Activated CD4-positive, alpha-beta T cell treated with anti-CD3 and anti-CD28 coated beads, Interleukin-2, amount 50 U/mL, for 4 hours (primary cell): ENCODE measurements at places on chromosomes 11 and 22.

DNA sequence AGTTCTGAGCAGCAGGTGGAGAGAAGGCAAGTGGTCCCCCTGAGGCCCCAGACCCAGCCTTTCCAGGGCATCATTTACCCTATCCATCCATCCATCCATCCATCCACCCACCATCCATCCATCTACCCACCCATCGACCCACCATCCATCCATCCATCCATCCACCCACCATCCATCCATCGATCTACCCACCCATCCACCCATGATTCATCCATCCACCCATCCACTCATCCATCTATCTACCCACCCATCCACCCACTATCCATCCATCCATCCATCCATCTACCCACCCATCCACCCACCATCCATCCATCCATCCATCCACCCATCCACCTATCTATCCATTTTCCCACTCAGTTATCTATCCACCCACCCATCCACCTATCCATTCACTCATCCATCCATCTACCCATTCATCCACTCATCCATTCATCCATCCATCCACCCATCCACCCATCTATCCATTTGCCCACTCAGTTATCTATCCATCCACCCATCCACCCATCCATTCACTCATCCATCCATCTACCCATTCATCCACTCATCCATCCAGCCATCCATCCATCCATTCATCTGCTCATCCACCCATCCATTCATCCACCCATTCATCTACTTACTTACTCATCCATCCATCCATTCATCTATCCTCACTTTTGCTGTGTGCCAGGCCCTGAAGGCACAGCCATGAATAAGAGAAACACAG is 63.4 kb downstream of the MCM5 start:
- no peak for DNase-seq

DNA sequence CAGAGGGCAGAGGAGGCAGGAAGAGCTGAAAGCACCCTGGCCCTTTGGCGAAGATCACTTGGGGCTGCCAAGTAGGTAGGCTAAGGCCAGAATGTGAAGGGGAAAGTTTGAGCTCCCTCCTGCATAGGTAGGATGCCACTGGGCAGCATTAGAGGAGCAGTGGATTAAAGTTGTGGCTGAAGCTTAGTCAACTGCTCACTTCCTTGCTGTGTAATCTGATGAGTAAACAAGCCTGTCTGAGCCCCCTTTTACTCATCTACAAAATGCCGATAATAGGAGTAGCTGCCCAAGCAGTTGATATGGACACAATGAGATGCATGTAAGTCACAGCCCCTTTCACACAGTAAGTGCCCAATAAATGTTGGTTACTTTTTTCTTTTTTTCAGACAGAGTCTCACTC is 216.4 kb downstream of the MN1 start:
- DNase-seq = no peak

DNA sequence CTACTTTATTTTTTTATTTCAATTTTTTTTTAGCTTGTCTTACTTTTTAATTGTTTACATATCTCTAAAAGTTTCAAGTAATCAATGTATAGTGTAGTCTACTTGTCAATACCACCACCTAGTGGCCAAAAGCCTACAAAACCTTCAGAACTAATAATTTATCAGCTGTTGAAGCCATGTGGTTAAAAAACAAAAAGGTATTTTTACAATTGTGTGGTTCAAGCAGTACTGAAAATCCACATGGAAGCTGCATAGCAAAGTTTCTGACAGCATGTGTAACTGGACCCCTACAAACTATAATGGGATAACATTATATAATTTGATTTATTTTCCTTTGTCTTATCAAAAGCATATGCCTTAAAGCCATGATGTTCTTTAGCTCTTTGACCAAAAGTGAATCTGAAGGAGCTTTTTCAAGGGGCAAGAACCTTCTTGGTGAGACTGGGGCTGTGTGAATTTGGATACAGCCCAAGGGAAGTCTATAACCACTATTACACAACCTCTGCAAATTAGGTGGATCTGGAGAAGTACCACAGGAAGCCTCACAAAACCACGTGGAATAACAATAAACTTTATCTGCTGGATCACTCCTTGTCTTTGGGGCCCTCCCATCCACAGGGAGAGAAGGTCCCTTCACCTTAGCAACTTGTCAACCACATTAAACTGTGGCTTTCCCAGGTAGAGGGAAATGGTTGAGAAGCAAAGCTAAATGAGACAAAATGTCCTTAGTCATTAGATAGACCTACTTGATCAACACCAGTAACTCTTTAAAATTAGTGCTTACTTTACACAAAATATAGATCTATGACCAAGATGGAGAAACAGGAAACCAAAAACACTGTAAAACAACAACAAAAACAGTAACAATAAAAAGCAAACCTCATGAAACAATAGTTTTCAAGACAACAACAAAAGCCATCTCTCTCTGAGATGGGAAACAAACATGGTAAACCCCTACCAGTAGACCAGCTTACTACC is 9.9 kb downstream of the NARS2 start:
- DNase-seq = no peak

DNA sequence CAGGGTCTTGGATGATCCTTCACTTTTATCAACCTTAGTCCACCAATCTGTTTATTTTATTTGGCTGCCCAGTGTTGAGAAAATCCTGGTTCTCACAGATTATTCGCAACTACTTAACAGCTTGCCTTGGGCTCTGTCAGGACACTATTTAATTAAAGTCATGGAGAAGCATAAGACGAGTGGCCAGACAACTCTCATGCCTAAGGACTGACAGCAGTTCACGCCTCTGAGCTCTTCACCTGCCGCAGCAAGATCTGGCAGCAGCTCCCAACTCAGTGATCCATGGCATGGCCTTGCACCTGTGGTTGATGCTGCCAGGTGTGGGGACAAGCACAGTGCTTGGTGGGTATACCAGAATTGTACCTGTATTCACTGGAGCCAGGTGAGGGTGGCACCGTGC is 37.8 kb downstream of the HIRA start:
- no peak for DNase-seq

DNA sequence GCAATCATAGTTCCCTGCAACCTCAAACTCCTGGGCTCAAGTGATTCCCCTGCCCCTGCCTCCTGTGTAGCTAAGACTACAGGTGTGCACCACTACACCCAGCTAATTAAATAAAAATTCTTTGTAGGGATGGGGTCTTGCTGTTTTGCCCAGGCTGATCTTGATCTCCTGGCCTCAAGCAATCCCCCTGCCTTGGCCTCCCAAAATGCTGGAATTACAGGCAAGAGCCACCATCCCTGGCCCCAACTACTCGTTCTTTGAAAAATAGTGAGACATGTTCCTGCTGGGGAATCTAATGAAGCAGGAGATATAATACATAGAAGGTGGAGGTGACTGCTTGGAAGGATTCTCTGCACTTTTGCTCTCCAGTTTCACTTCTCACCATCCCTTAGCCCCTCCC is 40.1 kb upstream of the RFPL3 start:
- no peak for DNase-seq
